Ascending aorta (tissue), 2 donors: ENCODE measurements at places on chromosomes 7 and 10. TPM values are rescaled to one million over a fixed set of nuclear protein-coding genes. Genes with fewer than 3 reads are reported as not detected.
A peak's percentile ranks its signal among the peaks of the same experiment; 100 is the strongest.

DNA sequence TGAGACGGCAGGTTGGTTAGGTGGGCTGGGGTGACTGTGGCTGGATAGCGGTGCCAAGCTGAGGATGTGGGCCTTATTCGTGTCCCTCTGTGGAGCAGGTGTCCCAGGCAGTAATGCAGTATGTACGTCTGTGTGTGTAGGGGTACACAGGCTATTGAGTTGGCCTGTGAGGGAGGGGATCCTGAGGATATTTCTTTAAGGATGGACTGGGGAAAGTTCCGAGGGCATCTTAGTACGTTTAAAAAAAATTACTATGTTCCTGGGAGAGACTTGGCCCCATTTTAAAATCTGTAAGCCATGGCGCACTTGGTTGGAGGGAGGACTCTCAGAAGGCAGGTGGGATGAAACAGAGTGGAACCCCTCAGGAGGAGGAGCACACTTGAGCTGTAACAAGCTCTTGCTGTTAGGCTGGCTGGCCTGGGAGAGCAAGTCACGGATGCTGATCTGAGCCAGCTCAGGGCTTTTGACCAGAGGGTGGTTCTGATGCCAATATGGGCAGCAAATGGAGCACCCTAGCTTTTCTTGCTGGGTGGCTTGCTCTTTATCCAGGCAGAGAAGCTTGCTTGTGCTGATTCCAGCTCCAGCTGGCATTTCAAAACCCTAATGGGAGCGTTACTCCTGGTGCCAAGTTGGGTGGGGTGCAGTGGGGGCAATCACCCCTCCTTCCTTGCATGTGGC is 765 bp downstream of the WBP1L start:
- H3K36me3 ChIP-seq: no peaks in the 10 kb centered on the region
- no peaks in the 10 kb centered on the region for H3K27me3 ChIP-seq
- H3K4me1 ChIP-seq: peaks cover 24% of the 10 kb centered on the region
- H3K27ac ChIP-seq: peak overlapping the region; percentile 99
- peak; percentile 76 for DNase-seq
- peak overlapping the region; percentile 98 for H3K4me3 ChIP-seq

DNA sequence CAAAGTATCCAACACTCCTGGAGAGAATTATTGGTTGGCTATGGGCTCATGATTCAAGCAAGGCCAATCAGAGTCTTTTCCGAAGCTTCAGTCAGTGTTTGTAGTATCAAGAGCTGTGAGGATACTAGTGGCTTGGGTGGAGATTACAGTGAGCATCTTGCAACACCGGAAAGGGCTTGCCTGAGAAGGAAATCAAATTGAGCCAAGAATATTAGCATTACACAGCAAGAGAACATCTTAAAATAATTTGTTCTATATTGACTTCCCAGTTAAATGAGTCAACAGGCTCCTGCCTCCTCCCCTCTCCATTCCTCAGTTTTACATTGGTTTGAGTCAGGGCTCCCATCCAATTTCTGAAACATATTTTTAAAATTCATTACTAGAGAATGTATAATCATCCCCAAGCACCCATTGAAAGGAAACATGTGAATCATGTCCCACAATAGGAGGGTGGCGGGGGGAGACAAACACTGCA is 127.4 kb downstream of the ELAPOR2 start:
- no peaks in the 10 kb centered on the region for H3K27me3 ChIP-seq
- H3K36me3 ChIP-seq: no peaks in the 10 kb centered on the region
- peaks cover 2% of the 10 kb centered on the region for H3K4me1 ChIP-seq
- no peak overlapping the region for H3K27ac ChIP-seq
- H3K4me3 ChIP-seq: no peak overlapping the region
- peak; percentile 81 for DNase-seq

DNA sequence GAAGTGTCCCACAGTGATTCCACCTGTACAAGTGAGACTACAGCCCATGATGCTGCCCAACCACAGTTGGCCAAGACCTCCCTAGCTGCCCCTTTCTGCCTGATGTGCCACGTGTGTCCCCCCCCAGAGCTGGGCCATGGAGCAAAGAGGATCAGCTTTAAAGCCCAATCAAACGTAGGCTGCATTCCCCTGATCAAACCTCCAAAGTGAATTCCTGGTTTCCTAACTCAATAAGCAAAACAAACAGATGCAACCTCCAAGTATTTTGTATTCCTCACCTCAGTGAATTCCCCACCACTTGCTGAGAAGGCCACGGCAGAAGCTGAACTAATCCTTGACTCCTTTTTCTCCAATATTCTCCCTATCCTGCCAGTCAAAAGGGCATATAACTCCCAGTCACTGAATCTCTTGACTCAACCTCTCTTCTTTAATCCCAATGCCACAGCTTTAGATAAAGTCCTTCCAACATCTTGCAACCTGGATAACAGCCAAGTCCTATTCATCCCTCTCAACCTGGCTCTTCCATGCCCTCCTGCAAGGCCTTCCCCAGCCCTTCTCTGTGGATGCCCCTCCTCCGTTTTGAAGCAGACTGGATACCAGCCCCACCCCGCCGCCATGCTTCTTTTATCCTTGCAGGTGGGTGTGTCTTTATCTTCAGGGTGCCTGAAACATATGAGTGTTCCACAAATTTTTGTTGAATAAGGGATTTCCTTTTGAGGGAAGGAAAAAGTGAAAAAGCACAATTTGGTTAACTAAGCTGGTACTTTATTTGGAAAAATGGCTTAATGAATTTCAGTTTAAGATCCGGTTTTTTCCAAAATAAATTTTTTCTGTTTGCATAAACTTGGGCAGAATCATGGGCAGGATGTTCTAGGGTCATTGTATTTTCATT is 285.2 kb upstream of the MKLN1 start:
- no peaks in the 10 kb centered on the region for H3K36me3 ChIP-seq
- DNase-seq: no peak
- H3K4me1 ChIP-seq: peaks cover 4% of the 10 kb centered on the region
- peak overlapping the region; percentile 2 for H3K27ac ChIP-seq
- no peaks in the 10 kb centered on the region for H3K27me3 ChIP-seq

DNA sequence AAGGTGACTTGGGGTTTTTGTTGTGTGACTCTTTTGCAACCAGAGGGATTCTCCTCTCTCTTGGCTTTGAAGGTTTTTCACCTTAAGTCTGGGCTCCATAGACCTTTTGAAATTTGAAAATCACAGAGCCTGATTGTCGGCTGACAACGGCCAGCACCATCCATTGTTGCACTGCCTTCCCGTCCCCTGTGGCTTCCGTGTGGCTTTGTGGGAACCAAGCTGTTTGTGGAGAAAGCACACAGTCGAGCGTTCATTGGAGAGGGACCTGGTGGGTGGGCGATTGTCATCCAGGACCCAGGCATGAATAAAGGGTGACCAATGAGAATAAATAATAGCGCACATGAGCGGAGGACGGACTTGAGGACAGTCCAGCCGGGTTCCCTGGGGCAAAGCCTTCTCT is 7.4 kb upstream of the RAMP3 start:
- H3K27ac ChIP-seq: no peak overlapping the region
- H3K4me1 ChIP-seq: no peaks in the 10 kb centered on the region
- H3K4me3 ChIP-seq: no peak overlapping the region
- no peak for DNase-seq

GRCh38 chr7:68955656-68956055 is 642.6 kb upstream of the AUTS2 start:
- H3K27ac ChIP-seq: no peak overlapping the region
- H3K36me3 ChIP-seq: no peaks in the 10 kb centered on the region
- no peak for DNase-seq
- H3K4me1 ChIP-seq: no peaks in the 10 kb centered on the region

DNA sequence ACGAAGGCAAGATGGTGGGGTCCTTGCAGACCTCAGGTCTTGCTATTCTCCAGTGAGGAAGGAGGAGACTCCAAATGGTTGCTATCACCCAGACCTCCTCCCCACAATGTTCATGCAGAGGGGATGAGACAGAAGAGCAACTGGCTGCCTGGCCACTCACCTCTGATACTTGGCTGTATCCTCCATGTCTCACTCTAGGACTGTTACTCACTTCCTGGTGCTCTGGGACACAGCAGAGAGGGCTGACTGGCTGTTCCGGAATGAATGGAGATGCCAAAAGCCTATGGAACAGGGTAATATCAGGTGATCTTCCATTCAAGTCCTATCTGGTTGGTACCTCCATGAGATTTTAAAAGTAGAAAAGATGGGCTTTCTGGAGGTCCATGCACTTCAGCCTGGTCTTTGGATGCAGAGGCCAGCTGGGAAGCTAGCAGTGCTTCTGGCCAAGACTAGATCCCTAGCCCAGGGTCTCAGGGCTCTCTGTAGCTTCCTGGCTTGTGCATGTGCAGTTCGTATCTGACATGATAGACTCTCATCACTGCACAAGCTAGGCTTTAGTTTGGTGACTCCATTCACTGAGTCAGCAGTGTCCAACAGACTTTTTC is 27.0 kb upstream of the ABI1 start:
- H3K4me1 ChIP-seq: no peaks in the 10 kb centered on the region
- no peaks in the 10 kb centered on the region for H3K27me3 ChIP-seq
- DNase-seq: no peak
- H3K4me3 ChIP-seq: no peak overlapping the region
- no peaks in the 10 kb centered on the region for H3K36me3 ChIP-seq
- no peak overlapping the region for H3K27ac ChIP-seq

GRCh38 chr10:373526-374309 is 238.5 kb downstream of the ZMYND11 start:
- no peaks in the 10 kb centered on the region for H3K27me3 ChIP-seq
- peak overlapping the region; percentile 76 for H3K27ac ChIP-seq
- H3K36me3 ChIP-seq: no peaks in the 10 kb centered on the region

DNA sequence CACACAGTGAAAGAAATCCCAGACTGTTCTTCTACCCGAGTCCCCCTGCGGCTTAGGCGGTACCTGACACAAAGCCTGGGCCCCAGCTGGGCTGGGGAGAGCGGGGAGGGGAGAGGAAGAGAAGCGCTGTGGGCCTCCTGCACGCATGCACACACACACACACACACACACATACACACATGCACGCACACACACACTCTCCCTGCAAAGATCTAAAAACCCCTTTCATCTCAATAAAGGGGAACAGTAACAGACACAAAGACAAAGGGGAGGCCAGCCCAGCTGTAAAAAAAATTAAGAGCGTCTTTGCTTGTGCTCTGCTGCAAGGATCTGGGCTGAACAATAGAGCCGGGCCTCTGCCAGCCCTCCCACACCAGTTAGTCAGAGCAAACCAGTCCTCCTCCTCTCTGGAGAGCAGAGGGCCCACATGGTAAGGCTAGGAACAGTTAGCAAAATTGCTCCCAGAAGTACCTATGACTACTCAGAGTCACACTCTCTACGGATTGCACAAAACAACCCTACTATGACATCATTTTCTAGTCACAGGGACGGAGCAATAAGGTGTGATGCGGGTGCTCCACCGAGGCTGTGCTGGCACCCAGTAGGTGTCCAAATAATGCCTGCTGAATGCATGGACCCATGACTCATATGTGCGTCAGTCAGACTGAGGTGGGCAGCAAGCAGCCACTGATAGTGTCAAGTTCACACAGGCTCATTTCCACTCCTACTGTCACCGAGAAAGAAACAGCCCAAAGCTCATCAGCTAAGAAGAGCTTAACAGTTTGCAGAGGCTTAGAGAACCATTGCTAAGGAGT is 9.2 kb downstream of the ITPRIP start:
- no peaks in the 10 kb centered on the region for H3K27me3 ChIP-seq
- peaks cover 3% of the 10 kb centered on the region for H3K36me3 ChIP-seq
- H3K4me1 ChIP-seq: peaks cover 88% of the 10 kb centered on the region
- H3K4me3 ChIP-seq: peak overlapping the region; percentile 46
- peak overlapping the region; percentile 86 for H3K27ac ChIP-seq
- DNase-seq: peak; percentile 92

DNA sequence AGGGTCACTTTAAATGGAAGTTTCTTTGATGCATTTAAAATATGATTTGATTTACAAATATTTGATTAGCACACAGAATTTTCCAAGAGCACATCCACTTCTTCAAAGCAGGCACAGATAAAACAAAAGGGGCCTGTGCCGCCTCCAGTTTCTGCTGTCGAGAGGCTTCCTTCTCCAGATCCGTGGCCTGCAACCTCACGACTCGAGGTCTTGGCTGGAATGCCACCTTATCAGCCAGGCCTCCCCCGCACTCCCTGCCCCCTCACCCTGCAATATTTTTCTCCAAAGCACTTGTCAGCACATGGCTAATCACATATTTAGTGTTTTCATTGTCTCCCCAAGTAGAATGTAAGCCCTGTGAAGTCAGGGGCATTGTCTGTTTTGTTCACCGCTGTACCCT is 12.5 kb downstream of the PYROXD2 start:
- peaks cover 15% of the 10 kb centered on the region for H3K36me3 ChIP-seq
- H3K4me3 ChIP-seq: no peak overlapping the region
- no peaks in the 10 kb centered on the region for H3K27me3 ChIP-seq
- DNase-seq: no peak
- H3K27ac ChIP-seq: no peak overlapping the region

DNA sequence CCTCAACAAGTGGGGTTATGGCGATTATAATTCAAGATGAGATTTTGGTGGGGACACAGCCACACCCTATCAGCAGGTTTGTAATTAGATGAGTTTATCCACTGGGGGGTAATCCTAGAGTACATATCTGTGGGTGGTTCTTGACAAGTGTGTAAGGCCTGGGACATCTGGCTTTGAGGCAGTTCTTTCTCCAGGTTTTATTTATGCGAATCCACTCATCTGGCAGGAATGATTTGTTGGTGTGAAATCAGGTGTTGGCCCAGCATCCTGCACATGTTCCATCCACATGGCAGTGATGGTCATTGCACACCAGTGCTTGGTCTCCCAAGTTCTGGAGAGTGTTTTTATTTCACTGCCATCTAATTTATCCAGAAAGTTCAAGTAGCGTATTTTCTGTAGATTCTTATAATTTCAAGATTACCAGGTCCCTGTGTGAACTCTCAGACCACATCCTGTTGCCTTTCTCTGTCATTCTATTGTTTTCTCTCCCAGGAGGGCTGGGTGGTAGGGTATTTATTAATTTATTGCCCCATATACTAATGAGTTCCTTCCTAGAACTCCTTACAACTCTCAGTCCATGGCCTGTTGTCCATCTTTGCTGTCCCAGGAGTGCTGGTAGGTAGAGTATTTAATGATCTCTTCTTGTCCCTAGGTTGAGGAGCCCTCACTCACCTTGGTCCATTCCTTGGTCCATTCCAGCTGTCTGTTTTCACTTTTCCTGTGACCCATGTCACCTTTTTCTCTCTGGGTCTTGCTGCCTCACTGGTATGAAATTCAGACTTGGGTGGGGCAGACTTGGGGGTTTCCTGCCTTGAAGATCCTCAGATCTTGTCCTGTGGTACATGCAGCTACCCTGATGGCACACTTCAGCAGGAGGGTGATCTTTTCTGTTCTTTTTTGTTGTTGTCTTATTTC is 10.4 kb downstream of the RALA start:
- no peaks in the 10 kb centered on the region for H3K27me3 ChIP-seq
- no peaks in the 10 kb centered on the region for H3K36me3 ChIP-seq
- H3K4me3 ChIP-seq: no peak overlapping the region
- H3K4me1 ChIP-seq: no peaks in the 10 kb centered on the region
- no peak overlapping the region for H3K27ac ChIP-seq
- DNase-seq: no peak

Gene ADAM8
- 21.4 TPM for total RNA-seq

Gene VSTM4
- 17.7 TPM for total RNA-seq

Gene SPDYE2B
- not detected for total RNA-seq
